ENCODE measurements at places on chromosomes 4 and X. TPM values are rescaled to one million over a fixed set of nuclear protein-coding genes. Genes with fewer than 3 reads are reported as not detected.

The TEX13C gene
- not detected for total RNA-seq

The BCORL1 gene
- 9.7 TPM for total RNA-seq

The SMARCA5 gene
- 45.6 TPM for total RNA-seq

The SLC25A53 gene
- 8.9 TPM for total RNA-seq

The STARD8 gene
- 0.34 TPM for total RNA-seq

The GAGE2A gene
- not detected for total RNA-seq

The FBXL5 gene
- total RNA-seq = 42.0 TPM

The XIAP gene
- total RNA-seq = 38.0 TPM

The POLN gene
- total RNA-seq = 2.5 TPM

The TBC1D8B gene
- total RNA-seq = 0.23 TPM

- no peak overlapping the region for H3K27ac ChIP-seq
- no peaks in the 10 kb centered on the region for H3K36me3 ChIP-seq
- no peaks in the 10 kb centered on the region for H3K27me3 ChIP-seq
- H3K4me1 ChIP-seq = no peaks in the 10 kb centered on the region
Observed at GRCh38 chrX:83469551-83469950, 38.5 kb upstream of the POU3F4 start.

DNA sequence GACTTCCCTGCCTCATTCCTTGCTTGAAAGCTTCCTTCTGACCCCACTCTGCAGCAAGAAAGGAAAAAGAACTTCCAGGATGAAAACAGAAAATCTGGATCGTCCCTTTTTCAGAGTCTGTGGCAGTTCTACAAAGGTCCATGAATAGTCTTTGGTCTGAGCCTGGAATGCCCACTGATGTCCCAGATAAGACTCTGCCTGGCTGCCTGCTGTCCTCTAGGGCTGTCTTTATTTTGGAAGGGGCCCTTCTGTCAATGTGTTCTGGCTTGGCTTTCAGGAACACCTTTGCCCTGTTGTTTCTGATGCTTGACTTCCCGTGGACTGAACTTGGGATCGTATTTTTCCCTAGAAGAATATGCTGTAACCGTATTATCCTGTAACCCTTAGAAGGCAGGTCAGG is 114.7 kb upstream of the LNX1 start:
- no peak overlapping the region for H3K27ac ChIP-seq
- no peak for DNase-seq
- no peak overlapping the region for H3K4me3 ChIP-seq
- peaks cover 4% of the 10 kb centered on the region for H3K27me3 ChIP-seq
- peaks cover 11% of the 10 kb centered on the region for H3K4me1 ChIP-seq

- H3K4me1 ChIP-seq = no peaks in the 10 kb centered on the region
- no peak overlapping the region for H3K4me3 ChIP-seq
- no peak overlapping the region for H3K27ac ChIP-seq
- DNase-seq = no peak
- peaks cover 11% of the 10 kb centered on the region for H3K27me3 ChIP-seq
Observed at GRCh38 chr4:122845066-122845465, 18.4 kb downstream of the FGF2 start.

DNA sequence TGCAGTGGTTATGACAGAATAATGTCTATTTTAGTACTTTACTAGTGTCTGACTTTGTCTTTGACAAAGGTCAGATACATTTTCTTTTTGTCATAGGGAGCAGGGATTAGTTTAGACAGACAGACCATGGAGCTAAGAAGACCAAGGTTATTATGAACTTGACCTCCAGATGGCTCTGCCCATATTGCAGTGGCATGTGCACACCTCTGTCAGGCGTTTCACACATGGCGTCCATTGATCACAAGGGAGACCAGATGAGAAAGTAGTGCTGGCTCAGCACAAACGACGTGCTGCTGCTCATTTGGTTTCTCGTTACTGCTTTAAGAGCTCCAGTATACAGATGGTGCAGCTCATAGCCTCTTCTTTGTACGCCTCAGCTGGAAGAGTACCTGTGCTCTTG is 56.3 kb upstream of the HPSE start:
- H3K36me3 ChIP-seq = peaks cover 4% of the 10 kb centered on the region
- H3K27ac ChIP-seq = no peak overlapping the region
- DNase-seq = no peak
- no peak overlapping the region for H3K4me3 ChIP-seq
- peaks cover 18% of the 10 kb centered on the region for H3K4me1 ChIP-seq

DNA sequence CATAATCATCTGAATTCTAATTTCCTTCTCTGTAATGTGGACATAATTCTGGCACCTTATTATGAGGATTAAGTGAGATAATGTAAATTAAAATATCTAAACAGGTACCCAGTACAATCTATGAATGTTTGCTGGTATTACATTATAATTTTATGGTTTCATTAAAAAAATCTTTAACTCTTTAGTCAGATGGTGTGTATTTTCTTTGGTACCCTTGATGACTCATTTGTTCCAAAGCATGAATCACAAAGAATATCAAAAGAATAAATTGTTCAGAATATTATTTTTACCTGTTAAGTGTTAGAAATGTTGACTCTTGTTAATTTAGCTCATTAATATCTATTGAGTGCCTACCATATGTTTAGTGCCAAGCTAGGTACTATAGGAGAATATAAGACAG is 74.3 kb downstream of the SNX25 start:
- no peak overlapping the region for H3K27ac ChIP-seq
- H3K27me3 ChIP-seq = no peaks in the 10 kb centered on the region
- no peaks in the 10 kb centered on the region for H3K4me1 ChIP-seq

DNA sequence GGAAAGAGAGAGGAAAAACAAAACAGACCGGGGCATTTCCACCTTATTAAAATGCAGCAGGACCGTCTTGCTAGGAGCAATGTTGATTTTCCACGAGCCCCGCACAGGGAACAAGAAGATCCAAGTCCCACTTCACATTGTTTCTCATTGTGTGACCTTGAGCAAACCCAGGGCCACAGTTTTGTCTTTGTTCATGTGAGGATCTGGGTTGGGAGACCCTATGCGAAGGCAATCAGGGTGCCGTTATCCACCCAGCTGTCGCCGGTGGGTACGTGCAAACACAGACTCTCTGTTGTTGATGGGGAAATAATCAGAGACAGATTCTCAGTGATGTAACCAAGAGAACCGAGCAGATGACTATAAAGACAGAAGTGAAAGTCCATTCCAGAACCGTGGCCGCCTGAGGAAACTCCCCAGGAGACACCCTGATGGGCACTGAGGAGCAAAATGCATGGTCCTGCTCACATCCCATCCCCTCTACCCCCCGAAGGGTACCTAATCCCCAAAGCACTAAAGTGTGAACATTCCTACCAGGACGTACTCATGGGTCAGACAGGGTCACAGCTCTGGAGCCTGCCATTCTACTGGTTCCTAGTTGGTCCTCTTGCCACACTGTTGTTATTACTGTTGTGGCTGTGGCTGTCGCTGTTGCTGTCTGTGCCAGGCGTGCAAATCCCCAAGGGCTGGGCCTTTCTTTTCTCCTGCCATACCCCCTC is 102.7 kb upstream of the RBPJ start:
- H3K4me1 ChIP-seq = peaks cover 5% of the 10 kb centered on the region
- H3K36me3 ChIP-seq = peaks cover 2% of the 10 kb centered on the region
- H3K27me3 ChIP-seq = peaks cover 9% of the 10 kb centered on the region
- DNase-seq = no peak
- H3K4me3 ChIP-seq = no peak overlapping the region
- H3K27ac ChIP-seq = no peak overlapping the region

- H3K27ac ChIP-seq = no peak overlapping the region
- no peaks in the 10 kb centered on the region for H3K27me3 ChIP-seq
- no peaks in the 10 kb centered on the region for H3K36me3 ChIP-seq
- H3K4me1 ChIP-seq = no peaks in the 10 kb centered on the region
- H3K4me3 ChIP-seq = no peak overlapping the region
Observed at GRCh38 chr4:139823746-139824145, 158.1 kb downstream of the MGST2 start.

DNA sequence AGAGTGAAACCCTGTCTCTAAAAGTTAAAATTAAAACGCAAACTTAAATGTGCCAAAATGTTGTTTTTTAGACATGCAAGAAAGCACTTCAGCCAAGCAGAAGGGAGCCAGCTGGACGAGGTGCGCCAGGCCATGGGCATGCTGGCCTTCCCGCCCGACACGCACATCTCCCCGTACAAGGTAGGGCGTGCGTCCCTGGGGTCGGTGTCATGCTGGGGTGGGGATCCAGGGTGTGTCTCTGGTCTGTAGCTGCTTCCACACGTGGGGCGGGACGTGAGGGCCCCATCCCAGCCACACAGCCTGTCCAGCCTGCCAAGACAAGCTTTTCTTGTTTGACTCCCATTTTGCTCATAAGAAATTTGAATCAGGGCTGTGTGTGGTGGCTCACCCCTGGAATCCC is 14.3 kb upstream of the UVSSA start:
- no peak overlapping the region for H3K27ac ChIP-seq
- H3K4me3 ChIP-seq = no peak overlapping the region
- H3K4me1 ChIP-seq = peaks cover 64% of the 10 kb centered on the region
- peaks cover 64% of the 10 kb centered on the region for H3K36me3 ChIP-seq

- no peak overlapping the region for H3K27ac ChIP-seq
- peaks cover 26% of the 10 kb centered on the region for H3K36me3 ChIP-seq
- no peaks in the 10 kb centered on the region for H3K27me3 ChIP-seq
- H3K4me1 ChIP-seq = peaks cover 32% of the 10 kb centered on the region
Observed at GRCh38 chrX:150581093-150581775, 12.8 kb downstream of the MTM1 start.

- H3K4me3 ChIP-seq = no peak overlapping the region
- DNase-seq = no peak
- H3K36me3 ChIP-seq = no peaks in the 10 kb centered on the region
- no peaks in the 10 kb centered on the region for H3K4me1 ChIP-seq
- no peak overlapping the region for H3K27ac ChIP-seq
Observed at GRCh38 chrX:53511322-53511721, 77.2 kb upstream of the HSD17B10 start.

GRCh38 chrX:134636851-134637250 is 21.4 kb downstream of the PLAC1 start:
- no peak overlapping the region for H3K27ac ChIP-seq
- no peak for DNase-seq
- H3K4me3 ChIP-seq = no peak overlapping the region

- peaks cover 2% of the 10 kb centered on the region for H3K36me3 ChIP-seq
- peaks cover 3% of the 10 kb centered on the region for H3K27me3 ChIP-seq
- DNase-seq = no peak
- no peak overlapping the region for H3K27ac ChIP-seq
Observed at GRCh38 chr4:182812916-182813315, 104.3 kb downstream of the DCTD start.

DNA sequence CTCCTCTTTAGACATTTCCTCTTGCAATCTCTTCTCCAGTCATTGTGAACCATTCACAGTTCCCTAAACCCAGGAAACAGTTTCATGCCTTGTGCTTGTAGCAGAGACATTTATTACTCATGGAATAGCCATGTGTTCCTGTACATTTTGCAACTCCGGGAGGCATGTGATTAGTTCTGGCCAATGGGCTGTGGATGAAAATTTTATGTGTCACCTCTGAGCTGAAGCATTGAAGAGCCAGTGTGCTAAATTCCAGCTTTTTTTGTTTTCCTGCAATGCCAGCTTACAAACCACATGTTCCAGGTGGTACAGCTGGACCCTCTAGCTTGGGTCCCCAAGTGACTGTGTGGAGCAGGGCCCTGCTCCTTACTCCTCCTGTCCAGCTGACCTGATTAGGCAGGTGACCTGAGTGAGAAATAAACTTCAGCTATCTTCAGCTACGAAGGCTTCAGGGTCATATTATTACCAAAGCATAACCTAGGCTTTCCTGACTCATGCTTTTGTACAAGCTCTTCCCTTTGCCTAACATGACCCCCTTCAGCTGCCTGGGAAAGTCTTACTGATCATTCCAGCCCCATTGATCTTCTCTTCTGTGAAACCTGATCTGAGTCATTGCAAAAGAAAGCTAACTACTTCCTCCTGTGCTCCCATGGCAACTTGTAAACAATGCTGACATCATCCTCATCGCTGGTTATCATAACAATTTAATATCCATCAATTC is 200.4 kb downstream of the PTTG2 start:
- peak overlapping the region; percentile 23 for H3K27ac ChIP-seq
- peaks cover 4% of the 10 kb centered on the region for H3K27me3 ChIP-seq
- H3K4me3 ChIP-seq = no peak overlapping the region
- H3K36me3 ChIP-seq = peaks cover 2% of the 10 kb centered on the region

GRCh38 chr4:96486563-96486962 is 646.7 kb downstream of the PDHA2 start:
- no peaks in the 10 kb centered on the region for H3K4me1 ChIP-seq
- no peaks in the 10 kb centered on the region for H3K36me3 ChIP-seq
- no peak overlapping the region for H3K4me3 ChIP-seq

DNA sequence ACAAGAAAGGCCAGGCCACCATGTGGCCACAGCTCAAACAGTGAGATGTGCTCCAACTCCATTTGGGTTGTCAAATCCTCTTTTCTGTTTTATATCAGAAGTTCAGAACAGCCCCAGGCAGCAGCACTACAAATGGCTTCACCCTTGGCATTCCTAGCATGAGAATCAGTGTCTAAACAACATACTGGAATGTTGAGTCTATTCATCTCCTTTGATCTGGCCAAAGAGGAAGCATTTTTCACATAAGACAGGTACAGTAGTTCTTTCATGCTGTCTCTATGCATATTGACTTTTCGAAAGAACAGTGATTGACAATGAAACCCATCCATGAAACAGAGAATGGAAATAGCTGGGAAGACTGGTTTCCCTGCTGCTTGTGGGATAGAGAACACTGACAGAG is 289.5 kb downstream of the USP46 start:
- H3K27me3 ChIP-seq = peaks cover 2% of the 10 kb centered on the region
- H3K36me3 ChIP-seq = no peaks in the 10 kb centered on the region
- no peak overlapping the region for H3K27ac ChIP-seq
- H3K4me3 ChIP-seq = no peak overlapping the region
- H3K4me1 ChIP-seq = no peaks in the 10 kb centered on the region
- DNase-seq = no peak

- H3K27me3 ChIP-seq = no peaks in the 10 kb centered on the region
- no peak overlapping the region for H3K27ac ChIP-seq
- no peak overlapping the region for H3K4me3 ChIP-seq
- H3K4me1 ChIP-seq = no peaks in the 10 kb centered on the region
- no peak for DNase-seq
Observed at GRCh38 chr4:171067422-171067821, 745.8 kb upstream of the GALNTL6 start.

- peaks cover 39% of the 10 kb centered on the region for H3K27me3 ChIP-seq
- H3K4me1 ChIP-seq = peaks cover 9% of the 10 kb centered on the region
- no peaks in the 10 kb centered on the region for H3K36me3 ChIP-seq
- no peak for DNase-seq
- no peak overlapping the region for H3K27ac ChIP-seq
- H3K4me3 ChIP-seq = no peak overlapping the region
Observed at GRCh38 chr4:154415313-154415712, 76.3 kb downstream of the DCHS2 start.

- H3K4me1 ChIP-seq = peaks cover 31% of the 10 kb centered on the region
- H3K27ac ChIP-seq = no peak overlapping the region
- no peaks in the 10 kb centered on the region for H3K27me3 ChIP-seq
Observed at GRCh38 chr4:48428926-48429325, 54.2 kb upstream of the SLC10A4 start.

GRCh38 chrX:67721321-67721720 is 177.5 kb downstream of the AR start:
- no peak for DNase-seq
- H3K27me3 ChIP-seq = no peaks in the 10 kb centered on the region
- H3K36me3 ChIP-seq = no peaks in the 10 kb centered on the region
- no peaks in the 10 kb centered on the region for H3K4me1 ChIP-seq
- H3K27ac ChIP-seq = no peak overlapping the region

- no peak overlapping the region for H3K4me3 ChIP-seq
- no peak for DNase-seq
- H3K36me3 ChIP-seq = peaks cover 7% of the 10 kb centered on the region
- H3K27ac ChIP-seq = peak overlapping the region; percentile 20
Observed at GRCh38 chrX:154383359-154384283, 4.5 kb downstream of the EMD start.

All from activated CD8-positive, alpha-beta T cell treated with anti-CD3 and anti-CD28 coated beads, Interleukin-2, amount 10 ng/mL, durations not matched to agents 7 days and 5 days (primary cell).